ENCODE measurements at places on chromosomes 7 and 10. TPM values are rescaled to one million over a fixed set of nuclear protein-coding genes. Genes with fewer than 3 reads are reported as not detected.

TMEM72 gene
- total RNA-seq: not detected

TMEM236 gene
- total RNA-seq: under 0.01 TPM

HYAL4 gene
- total RNA-seq: 1.3 TPM

PRSS58 gene
- total RNA-seq: not detected

BUB3 gene
- total RNA-seq: 271 TPM

VSTM4 gene
- total RNA-seq: 1.3 TPM

OGA gene
- 78.0 TPM for total RNA-seq

IRF5 gene
- not detected for total RNA-seq

COBL gene
- not detected for total RNA-seq

TMEM184A gene
- 0.44 TPM for total RNA-seq

PNLIP gene
- total RNA-seq: not detected

BTBD16 gene
- not detected for total RNA-seq

HOXA5 gene
- total RNA-seq: under 0.01 TPM

VKORC1L1 gene
- 15.1 TPM for total RNA-seq

LLCFC1 gene
- not detected for total RNA-seq

CALML5 gene
- total RNA-seq: not detected

AGR2 gene
- not detected for total RNA-seq

SPDYE17 gene
- total RNA-seq: not detected

CPN1 gene
- not detected for total RNA-seq

HOGA1 gene
- total RNA-seq: 0.44 TPM

ITPRID1 gene
- total RNA-seq: not detected

EGR2 gene
- total RNA-seq: 14.6 TPM

NXPH1 gene
- not detected for total RNA-seq

TAS2R5 gene
- 0.57 TPM for total RNA-seq

PNLIPRP1 gene
- not detected for total RNA-seq

FAM25A gene
- not detected for total RNA-seq

HTRA1 gene
- 14.0 TPM for total RNA-seq

WNT8B gene
- total RNA-seq: not detected

CPED1 gene
- total RNA-seq: 143 TPM

EFCAB10 gene
- total RNA-seq: under 0.01 TPM

ZNF107 gene
- 0.66 TPM for total RNA-seq

CHCHD2 gene
- total RNA-seq: 338 TPM

DENND2A gene
- total RNA-seq: 0.44 TPM

GAD2 gene
- total RNA-seq: not detected

MGAM2 gene
- not detected for total RNA-seq

FRMPD2 gene
- not detected for total RNA-seq

SPDYE16 gene
- total RNA-seq: not detected

SERPINE1 gene
- 2,489 TPM for total RNA-seq

PON1 gene
- not detected for total RNA-seq

WNT2 gene
- 21.7 TPM for total RNA-seq

CPA2 gene
- not detected for total RNA-seq

MYL10 gene
- not detected for total RNA-seq

ITGB8 gene
- total RNA-seq: 4.8 TPM

NCOA4 gene
- total RNA-seq: 161 TPM

PTPRZ1 gene
- total RNA-seq: 0.29 TPM

EMX2 gene
- total RNA-seq: 0.57 TPM

SKIDA1 gene
- total RNA-seq: under 0.01 TPM

C10orf53 gene
- not detected for total RNA-seq

INSYN2A gene
- total RNA-seq: under 0.01 TPM

PODXL gene
- total RNA-seq: 0.88 TPM

PDK4 gene
- under 0.01 TPM for total RNA-seq

PLXDC2 gene
- 4.6 TPM for total RNA-seq

ADAM22 gene
- total RNA-seq: 0.86 TPM

CLDN3 gene
- not detected for total RNA-seq

CDK14 gene
- 16.2 TPM for total RNA-seq

OPN4 gene
- not detected for total RNA-seq

All from placental pericyte (primary cell).